Caudate nucleus (tissue), 63 donors: ENCODE measurements at places on chromosomes 6 and 20.

DNA sequence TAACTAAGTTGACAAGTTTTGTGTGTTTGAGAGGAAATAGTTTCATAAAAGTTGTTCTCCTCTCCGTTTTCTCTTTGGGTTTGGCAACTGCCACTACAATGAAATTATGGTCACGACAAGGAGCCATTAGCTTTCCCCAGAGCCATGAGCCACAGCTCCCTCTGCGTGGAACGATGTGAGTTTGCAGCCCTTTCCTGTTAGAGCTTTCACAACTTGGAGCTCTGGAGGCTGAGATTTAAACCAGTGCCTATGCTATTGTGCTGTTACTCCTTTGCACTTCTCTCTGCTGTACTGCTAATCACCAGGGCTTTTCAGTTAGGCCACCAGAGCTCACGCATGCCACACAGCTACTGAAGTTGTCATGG is 29.3 kb upstream of the TXNDC5 start:
- no peak for DNase-seq

DNA sequence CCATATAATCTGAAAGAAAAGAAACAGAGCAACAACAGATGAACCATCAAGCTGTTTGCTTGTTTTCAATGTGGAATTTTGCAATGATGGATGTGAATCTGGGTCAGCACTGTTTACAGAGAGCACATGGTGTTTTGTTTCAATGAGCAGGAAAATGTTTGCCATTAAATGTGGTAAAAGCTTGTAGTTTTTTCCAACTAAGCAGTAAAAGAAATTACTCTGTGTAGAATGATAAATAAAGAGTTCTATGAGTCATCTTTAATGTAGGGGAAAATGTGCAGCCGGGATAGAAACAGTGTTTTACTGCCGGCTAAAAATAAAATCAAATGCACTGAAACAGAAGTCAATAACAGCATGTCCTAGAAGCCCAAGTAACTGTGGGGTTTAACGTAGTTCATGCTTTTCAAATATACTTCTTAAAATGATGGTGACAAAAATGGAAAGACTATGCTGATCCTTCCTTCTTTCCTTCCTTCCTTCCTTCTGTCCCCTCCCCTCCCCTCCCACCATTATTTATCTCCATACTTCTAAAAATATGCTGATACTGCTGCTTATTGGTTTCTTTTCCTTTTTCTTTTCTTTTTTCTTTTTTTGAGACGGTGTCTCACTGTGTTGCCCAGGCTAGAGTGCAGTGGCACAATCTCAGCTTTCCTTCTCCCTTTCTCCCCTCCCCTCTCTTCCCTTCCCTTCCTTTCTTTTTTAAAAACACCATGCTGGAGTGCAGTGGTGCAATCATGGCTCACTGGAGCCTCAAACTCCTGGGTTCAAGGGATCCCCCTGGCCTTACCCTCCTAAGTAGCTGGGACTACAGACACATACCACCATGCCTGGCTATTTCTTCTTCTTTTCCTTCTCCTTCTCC is 6.3 kb upstream of the NAA20 start:
- DNase-seq, result no peak

GRCh38 chr6:10595731-10596664 is 74.8 kb downstream of the GCNT2 start:
- no peak for DNase-seq

DNA sequence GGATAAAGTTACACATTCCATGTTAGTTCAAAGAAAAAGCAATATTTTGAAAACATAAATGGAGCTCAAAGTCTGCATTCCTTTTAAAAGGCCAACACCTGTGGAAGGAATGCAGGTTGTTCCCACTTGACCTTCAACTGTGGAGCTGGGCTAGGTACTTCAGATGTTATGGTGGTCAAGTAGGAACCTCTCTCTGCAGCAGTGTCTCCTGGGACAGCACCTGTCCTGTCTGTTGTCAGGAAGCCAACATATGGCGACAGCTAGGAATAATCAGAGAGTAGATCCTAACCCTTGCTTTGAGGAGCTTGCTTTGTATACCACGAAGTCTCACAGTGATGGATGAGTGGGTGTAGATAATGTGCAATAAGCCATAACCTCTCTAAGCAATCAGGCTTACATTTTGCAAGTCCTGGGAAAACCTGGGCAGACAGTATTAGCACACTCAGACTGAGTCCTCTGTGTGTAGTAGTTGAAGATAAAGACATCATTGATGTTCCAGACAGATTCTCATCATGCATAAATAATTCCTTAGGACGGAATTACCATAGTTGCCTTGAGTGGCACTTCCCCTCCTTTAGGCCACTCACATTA is 347.5 kb downstream of the PRL start:
- DNase-seq, result no peak

GRCh38 chr20:31496761-31497295 is 17.4 kb upstream of the HM13 start:
- no peak for DNase-seq

DNA sequence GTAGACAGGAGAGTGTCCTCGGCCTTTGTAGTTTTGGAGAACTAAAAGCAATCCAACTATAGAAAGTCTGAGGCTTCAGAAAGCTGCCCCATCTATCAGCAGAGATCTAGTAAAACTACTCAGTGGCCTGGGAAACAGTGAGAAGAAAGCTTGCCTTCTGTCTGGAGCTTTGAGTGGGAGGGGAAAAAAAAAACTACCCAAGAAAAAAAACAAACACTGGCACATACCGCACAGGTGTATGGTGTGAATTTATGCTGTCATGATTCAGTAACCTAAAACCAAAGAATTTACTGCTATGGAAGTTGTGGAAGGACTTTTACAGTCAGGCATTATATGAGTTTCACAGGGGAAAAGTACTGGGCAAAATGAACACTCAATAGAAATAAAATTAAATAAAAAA is 280.5 kb downstream of the ADGRB3 start:
- no peak for DNase-seq

DNA sequence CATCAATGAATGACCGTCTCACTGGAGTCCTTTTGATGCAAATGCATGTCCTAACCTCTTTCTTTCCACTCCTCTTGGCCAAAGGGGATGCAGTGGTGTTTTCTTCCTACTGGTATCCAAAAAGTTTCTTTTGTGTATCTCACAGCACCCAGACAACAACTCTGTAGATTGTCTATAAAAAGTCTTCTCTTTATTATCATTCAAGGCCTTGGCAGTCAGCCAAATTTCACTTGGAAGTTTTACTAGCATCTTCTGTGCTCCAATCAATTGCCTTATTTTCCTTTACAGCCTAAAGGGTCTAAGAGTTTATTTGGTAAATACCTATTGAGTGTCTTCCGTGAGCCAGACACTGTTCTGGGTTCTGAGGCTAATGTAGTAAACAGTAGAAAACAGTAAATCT is 150.2 kb upstream of the RNF217 start:
- no peak for DNase-seq

DNA sequence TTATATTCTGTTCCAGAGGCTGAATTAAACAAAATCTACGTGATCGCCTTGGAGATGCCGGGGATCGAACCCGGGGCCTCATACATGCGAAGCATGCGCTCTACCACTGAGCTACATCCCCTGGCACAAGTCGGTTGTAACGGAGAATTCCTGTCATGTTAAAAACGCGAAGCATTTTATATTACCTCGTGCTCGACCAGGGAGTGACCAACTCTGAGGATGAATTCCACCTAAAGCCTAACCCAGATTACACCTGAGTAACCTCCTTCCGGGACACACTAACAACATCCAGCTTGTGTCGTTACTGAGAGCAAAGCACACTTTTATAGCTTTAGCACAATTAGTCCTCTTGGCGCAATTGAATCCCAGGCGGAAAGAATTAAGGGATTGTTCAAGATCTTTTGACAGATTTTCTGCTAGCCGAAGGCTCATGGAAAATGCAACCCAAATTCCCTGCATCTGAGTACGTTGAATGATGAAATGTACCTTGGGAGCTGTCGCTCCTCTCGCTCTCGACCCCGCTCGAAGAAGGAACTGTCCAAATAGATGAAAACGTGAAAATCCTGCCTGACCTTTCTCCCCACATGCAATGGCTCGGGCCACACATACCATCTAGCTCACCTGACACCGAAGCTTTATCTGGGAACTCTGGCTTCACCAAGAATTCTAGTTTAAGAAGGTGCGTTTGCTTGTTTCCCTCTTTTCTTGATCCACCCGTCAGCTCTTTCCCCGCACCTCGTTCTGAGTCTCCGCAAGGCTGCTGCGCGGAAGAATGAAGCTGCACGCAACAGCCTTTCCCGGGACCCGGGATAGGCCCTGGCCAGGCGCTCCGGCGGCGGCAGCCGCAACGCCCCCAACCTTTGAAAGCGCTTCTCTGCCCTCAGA is 148.3 kb downstream of the GPX5 start:
- peak; percentile 68 for DNase-seq

- no peak for DNase-seq
These were observed 452.7 kb downstream of the PREX1 start for GRCh38 chr20:48374991-48375595.

DNA sequence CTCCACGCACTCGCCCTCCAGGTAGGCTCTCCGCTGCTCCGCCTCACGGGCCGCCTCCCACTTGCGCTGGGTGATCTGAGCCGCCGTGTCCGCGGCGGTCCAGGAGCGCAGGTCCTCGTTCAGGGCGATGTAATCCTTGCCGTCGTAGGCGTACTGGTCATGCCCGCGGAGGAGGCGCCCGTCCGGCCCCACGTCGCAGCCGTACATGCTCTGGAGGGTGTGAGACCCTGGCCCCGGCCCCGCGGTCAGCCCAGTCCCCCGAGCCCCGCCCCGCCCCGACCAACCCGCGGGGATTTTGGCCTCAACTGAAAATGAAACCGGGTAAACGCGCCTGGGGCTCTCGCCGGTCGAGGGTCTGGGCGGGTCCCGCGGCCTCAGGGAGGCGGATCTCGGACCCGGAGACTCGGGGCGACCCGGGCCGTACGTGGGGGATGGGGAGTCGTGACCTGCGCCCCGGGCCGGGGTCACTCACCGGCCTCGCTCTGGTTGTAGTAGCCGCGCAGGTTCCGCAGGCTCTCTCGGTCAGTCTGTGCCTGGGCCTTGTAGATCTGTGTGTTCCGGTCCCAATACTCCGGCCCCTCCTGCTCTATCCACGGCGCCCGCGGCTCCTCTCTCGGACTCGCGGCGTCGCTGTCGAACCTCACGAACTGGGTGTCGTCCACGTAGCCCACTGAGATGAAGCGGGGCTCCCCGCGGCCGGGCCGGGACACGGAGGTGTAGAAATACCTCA is 598 bp downstream of the HLA-B start:
- DNase-seq, result no peak

- DNase-seq, result no peak
These were observed 469 bp downstream of the SYNJ2 start for GRCh38 chr6:157982102-157982562.

DNA sequence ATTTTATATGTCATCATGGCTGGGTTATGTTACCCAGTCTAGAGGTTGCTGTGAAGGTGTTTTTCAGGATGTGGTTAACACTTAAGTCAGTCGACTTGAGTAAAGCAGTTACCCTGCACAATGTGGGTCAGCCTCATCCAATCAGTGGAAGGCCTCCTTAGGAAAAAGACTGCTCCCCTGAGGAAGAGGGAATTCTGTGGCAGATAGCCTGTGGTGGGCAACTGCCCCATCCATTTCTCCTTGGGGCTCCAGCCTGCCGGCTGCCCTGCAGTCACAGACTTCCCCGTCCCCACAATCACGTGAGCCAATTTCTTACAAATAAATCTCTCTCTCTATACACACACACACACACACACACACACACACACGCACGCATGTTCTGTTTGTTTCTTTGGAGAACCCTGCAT is 34.5 kb upstream of the MPC1 start:
- no peak for DNase-seq

DNA sequence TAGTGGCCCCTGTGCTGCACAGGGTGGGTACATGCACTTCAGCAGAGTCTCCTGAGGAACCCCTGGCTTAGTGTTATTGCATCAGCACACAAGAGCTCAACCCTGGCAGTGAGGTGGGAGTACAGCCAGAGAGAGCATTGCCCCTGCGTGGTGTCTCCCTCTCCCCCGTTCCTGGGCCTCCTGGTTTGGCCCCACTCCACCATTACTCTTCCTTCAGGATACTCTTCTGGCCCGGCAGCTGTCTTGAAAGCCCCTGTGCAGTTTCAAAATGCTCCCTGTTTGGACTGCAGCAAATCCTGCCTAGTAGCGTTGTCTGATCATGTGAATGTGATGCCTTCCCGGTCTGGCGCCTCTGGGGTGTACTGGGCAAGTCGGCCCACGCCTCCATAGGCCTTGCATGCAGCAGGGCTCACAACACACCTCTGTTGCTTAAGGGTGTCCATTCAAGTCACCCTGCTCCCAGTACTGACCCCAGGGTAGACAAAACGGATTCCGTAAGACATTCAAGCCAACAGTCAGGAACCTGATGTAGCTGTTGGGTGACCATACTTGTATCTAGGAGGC is 32.1 kb downstream of the TXNDC5 start:
- no peak for DNase-seq

- DNase-seq, result no peak
These were observed 94.0 kb downstream of the RNGTT start for GRCh38 chr6:88869263-88870020.

DNA sequence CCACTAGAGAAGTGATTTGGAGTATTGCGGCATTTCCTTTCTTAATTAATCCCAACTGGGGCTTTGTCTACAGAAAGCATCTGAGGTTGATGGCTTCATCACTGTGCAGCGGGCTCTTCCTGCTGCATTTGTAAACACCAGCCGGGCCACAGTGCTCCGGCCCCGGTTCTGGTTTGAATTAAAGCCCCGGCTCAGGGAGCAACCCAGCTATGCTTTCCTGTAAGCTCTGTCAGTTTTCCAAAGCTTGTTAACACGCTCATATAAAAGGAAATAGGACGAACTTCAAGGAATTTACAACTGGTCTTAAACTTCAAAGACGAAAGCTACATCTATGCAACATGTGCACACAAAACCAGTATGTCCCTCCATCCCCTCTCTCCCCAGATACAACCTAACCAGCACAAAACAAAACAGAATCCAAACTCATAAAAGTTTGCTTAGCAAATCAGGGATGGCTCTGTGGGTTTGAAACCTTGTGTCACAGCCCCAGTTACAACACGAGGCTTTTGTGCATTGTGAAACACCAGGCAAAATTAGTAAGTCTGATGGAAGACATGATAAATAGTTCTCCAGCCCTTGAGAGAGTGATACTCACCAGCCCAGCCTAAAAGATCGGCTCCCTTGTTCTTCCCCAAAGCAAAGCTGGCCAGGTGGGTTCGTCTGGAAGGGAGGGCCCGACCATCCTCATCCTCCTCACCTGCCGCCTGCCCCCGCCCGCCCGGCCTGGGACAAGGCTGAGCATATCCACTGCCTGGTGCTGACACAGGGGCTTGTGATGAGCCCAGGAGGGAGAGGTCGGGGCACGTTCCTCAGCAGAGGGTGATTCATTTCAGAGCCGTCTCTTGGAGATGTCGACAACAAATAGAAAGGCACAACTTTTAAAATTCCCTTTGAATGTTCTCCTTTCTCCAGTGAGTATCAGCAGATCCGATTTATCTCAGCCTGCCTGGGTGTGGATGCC is 197.9 kb downstream of the TFAP2C start:
- DNase-seq, result no peak

GRCh38 chr6:43973357-43973756 is 153.9 kb downstream of the MRPL14 start:
- no peak for DNase-seq

- DNase-seq, result no peak
These were observed 111.3 kb downstream of the BANF2 start for GRCh38 chr20:17810847-17811627.

- DNase-seq, result no peak
These were observed 3.0 kb downstream of the ARFRP1 start for GRCh38 chr20:63704749-63705117.
